ENCODE measurements at places on chromosomes 7 and 10. TPM values are rescaled to one million over a fixed set of nuclear protein-coding genes. Genes with fewer than 3 reads are reported as not detected.
A peak's percentile ranks its signal among the peaks of the same experiment; 100 is the strongest.

DNA sequence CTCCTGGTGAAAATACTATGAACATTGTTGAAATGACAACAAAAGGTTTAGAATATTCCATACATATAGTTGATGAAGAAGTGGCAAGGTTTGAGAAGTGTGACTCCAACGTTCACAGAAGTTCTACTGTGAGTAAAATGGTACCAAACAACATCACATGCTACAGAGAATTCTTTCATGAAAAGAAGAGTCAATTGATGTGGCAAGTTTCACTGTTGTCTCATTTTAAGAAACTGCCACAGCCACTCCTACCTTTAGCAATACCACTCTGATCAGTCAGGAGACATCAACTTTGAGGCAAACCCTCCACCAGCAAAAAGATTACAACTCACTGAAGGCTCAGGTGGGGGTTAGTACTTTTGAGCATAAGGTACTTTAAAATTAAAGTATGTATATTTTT is 693.3 kb downstream of the GRID1 start:
- H3K4me1 ChIP-seq, result no peaks in the 10 kb centered on the region
- H3K4me3 ChIP-seq, result no peak overlapping the region
- no peak overlapping the region for H3K27ac ChIP-seq

DNA sequence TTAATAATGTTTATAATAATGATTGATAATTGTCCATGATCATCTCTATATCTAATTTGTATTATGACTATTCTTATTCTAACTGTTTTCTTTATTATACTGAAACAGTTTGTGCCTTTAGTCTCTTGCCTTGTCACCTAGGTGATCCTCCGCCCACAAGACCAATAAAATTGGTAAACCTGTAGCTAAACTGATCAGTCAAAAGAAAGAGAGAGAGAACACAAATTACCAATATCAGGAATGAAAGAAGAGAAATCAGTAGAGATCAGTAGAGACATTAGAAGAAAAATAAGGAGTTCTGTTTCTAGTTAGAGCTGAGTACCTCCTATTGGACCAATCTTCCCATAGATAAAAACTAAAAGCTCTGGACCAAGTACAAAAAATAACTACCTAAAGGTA is 6.1 kb upstream of the COA1 start:
- H3K4me3 ChIP-seq, result no peak overlapping the region
- H3K36me3 ChIP-seq, result no peaks in the 10 kb centered on the region
- no peak overlapping the region for H3K27ac ChIP-seq
- no peaks in the 10 kb centered on the region for H3K4me1 ChIP-seq

- no peaks in the 10 kb centered on the region for H3K4me1 ChIP-seq
- no peak for DNase-seq
- H3K27me3 ChIP-seq, result no peaks in the 10 kb centered on the region
Observed at GRCh38 chr10:3802526-3803265, 17.7 kb upstream of the KLF6 start.

DNA sequence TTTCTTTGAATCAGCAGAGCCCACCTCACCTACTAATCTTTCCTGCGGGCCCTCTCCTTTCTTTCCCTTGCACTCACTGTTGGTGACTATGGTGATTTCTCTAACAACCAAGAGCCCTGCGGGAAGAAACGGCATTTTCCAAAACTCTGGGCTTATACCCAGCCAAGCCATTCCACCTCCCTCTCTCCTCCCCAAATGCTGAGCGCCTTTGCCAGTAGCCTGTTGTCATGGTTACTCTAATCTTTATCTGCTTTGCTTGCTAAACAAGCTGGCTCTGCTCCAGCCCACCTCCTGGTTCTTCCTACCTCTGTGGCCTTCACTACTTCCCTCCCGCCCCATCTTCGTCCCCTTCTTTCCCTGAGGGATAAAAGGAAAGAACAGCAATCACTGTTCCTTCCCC is 86.7 kb downstream of the DGKI start:
- no peak overlapping the region for H3K4me3 ChIP-seq
- no peaks in the 10 kb centered on the region for H3K4me1 ChIP-seq
- no peak for DNase-seq

DNA sequence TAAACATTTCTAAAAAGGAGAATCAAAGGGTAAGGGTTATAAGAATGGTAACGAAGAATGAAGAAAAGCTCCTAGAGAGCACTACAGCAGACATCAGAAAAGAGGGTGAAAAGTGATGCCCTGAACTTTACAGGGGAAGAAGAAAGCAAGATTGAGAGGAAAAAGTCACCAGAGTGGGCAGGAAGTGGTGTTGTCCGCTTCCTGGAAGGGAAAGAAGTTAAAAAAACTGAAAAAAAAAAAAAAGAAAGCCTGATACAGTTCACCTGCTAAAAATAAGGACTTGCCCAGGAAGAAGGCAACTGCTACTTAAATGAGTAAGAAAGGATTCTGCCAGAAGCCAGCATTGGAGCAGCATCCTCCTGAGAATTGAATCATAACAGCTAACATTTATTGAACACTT is 330.1 kb upstream of the PHF14 start:
- H3K4me3 ChIP-seq, result no peak overlapping the region
- no peaks in the 10 kb centered on the region for H3K36me3 ChIP-seq
- H3K27ac ChIP-seq, result no peak overlapping the region
- DNase-seq, result no peak

GRCh38 chr7:148367731-148368475 is 222.7 kb upstream of the C7orf33 start:
- no peaks in the 10 kb centered on the region for H3K36me3 ChIP-seq
- H3K27ac ChIP-seq, result no peak overlapping the region
- no peak overlapping the region for H3K4me3 ChIP-seq
- H3K27me3 ChIP-seq, result no peaks in the 10 kb centered on the region
- H3K4me1 ChIP-seq, result no peaks in the 10 kb centered on the region

GRCh38 chr7:44971902-44972441 is 6.8 kb downstream of the MYO1G start:
- no peaks in the 10 kb centered on the region for H3K27me3 ChIP-seq
- DNase-seq, result peak; percentile 20
- no peaks in the 10 kb centered on the region for H3K36me3 ChIP-seq

GRCh38 chr7:33754933-33755928 is 150.1 kb upstream of the BMPER start:
- H3K36me3 ChIP-seq, result no peaks in the 10 kb centered on the region
- DNase-seq, result no peak
- peaks cover 7% of the 10 kb centered on the region for H3K4me1 ChIP-seq

GRCh38 chr10:119166118-119166500 is 595 bp upstream of the SFXN4 start:
- peak overlapping the region; percentile 92 for H3K4me3 ChIP-seq
- peaks cover 23% of the 10 kb centered on the region for H3K4me1 ChIP-seq
- no peak for DNase-seq
- H3K27me3 ChIP-seq, result no peaks in the 10 kb centered on the region
- H3K27ac ChIP-seq, result peak overlapping the region; percentile 87

DNA sequence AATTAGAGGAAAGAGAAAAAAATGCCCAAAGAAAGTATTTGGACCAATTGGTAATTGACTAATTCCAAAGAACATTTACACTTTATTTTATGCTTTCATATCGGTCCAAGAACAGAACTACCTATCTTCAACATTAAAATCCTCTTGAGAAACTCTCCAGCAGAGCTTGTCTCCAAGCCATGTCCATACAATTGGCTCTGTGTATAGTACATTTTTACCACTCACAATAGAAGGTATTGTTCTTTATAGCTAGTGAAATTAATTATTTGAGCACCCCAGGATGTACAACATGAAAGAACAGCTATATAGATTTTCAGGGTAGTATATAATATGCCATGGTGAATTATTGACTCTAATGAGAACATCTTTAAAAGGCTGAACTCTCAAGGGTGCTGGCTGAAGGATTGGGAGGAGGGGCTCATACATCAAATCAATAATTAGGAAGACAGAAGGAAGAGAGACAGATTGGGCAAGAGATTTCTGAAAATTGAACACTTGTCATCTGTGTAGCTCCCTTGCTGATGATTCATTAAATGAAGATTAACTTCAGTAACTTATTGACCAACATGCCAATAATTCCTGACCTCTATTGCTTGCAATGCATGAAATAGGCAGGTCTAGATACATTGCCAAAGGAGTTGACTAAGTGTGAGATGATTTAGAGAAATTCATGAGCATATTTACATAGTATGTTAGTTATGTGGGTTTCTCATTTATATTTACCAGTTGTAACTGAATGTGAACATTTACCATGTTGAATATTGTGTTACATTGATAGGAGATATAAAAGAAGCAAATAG is 249.7 kb downstream of the MTERF1 start:
- DNase-seq, result no peak
- H3K27ac ChIP-seq, result no peak overlapping the region
- H3K27me3 ChIP-seq, result no peaks in the 10 kb centered on the region

DNA sequence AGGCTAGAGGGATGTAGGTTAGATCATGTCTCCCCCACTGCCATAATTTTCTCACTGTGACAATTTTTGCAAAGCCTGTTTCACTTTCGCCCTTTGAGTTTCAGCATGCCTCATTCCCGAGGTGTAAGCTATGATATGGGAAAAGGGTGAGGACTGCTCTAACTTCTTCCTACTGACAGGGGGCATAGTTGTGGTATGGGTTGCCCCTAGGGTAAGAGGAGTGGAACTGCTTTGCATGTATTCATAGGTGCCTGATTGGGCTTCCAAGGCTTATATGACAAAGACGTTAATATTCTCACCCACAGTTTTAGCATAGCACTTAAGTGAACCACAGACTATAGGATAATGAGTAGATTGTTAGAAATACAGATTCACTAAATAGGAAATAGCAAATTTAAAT is 148.7 kb downstream of the BBS9 start:
- H3K27me3 ChIP-seq, result no peaks in the 10 kb centered on the region
- H3K4me3 ChIP-seq, result no peak overlapping the region
- no peaks in the 10 kb centered on the region for H3K4me1 ChIP-seq
- DNase-seq, result no peak
- no peaks in the 10 kb centered on the region for H3K36me3 ChIP-seq

- no peak overlapping the region for H3K4me3 ChIP-seq
- peaks cover 38% of the 10 kb centered on the region for H3K27me3 ChIP-seq
- H3K27ac ChIP-seq, result no peak overlapping the region
- H3K4me1 ChIP-seq, result peaks cover 33% of the 10 kb centered on the region
Observed at GRCh38 chr10:84197643-84198042, 3.3 kb downstream of the CDHR1 start.

- no peaks in the 10 kb centered on the region for H3K36me3 ChIP-seq
- no peak overlapping the region for H3K27ac ChIP-seq
- DNase-seq, result no peak
- no peaks in the 10 kb centered on the region for H3K27me3 ChIP-seq
Observed at GRCh38 chr7:25727446-25727845, 424.6 kb upstream of the NFE2L3 start.

DNA sequence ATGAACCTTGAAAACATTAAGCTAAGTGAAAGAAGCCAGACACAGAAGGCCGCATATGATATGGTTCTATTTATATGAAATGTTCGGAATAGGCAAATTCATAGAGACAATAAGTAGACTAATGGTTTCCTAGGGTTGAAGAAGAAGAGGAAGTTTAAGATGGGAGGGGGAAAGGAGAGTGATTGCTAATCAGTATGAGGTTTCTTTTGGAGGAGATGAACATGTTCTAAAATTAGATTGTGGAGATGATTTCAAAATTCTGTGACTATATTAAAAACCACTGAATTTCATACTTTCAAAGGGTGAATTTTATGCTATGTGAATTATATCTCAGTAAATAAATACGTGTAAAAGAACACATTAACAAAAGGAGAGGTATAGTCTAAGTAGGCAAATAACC is 176.4 kb upstream of the HPS1 start:
- H3K36me3 ChIP-seq, result no peaks in the 10 kb centered on the region
- H3K27ac ChIP-seq, result no peak overlapping the region
- H3K27me3 ChIP-seq, result no peaks in the 10 kb centered on the region
- no peak for DNase-seq
- H3K4me3 ChIP-seq, result no peak overlapping the region

GRCh38 chr7:93562936-93563335 is 11.6 kb downstream of the CALCR start:
- no peak for DNase-seq
- H3K4me1 ChIP-seq, result no peaks in the 10 kb centered on the region
- no peaks in the 10 kb centered on the region for H3K27me3 ChIP-seq

- H3K27ac ChIP-seq, result no peak overlapping the region
- DNase-seq, result no peak
- H3K4me3 ChIP-seq, result no peak overlapping the region
- no peaks in the 10 kb centered on the region for H3K27me3 ChIP-seq
Observed at GRCh38 chr10:10532826-10533225, 484.8 kb upstream of the CELF2 start.

DNA sequence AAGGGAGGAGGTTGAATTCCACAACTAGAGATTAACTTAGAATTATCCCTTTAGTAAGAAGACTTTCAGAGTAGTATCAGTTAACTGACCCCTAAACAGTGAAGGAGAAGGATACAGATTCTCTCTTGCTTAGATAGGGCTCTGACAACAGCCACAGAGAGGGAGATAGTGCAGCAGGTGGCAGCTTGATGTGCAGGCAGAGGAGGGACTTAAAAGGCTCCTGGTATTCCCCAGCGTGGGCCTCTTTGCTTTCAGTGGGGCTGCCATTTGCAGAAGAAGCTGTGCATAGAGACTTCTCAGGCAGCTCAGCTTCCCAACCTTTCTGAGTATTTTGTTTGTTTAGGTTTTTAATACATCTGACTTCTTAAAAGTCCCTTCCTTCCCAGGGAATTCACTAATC is 16.0 kb downstream of the FZD1 start:
- no peaks in the 10 kb centered on the region for H3K4me1 ChIP-seq
- DNase-seq, result no peak
- no peak overlapping the region for H3K27ac ChIP-seq
- no peak overlapping the region for H3K4me3 ChIP-seq

GRCh38 chr10:48802611-48803071 is 118.0 kb downstream of the WDFY4 start:
- H3K27me3 ChIP-seq, result no peaks in the 10 kb centered on the region
- H3K4me3 ChIP-seq, result no peak overlapping the region
- H3K36me3 ChIP-seq, result no peaks in the 10 kb centered on the region

DNA sequence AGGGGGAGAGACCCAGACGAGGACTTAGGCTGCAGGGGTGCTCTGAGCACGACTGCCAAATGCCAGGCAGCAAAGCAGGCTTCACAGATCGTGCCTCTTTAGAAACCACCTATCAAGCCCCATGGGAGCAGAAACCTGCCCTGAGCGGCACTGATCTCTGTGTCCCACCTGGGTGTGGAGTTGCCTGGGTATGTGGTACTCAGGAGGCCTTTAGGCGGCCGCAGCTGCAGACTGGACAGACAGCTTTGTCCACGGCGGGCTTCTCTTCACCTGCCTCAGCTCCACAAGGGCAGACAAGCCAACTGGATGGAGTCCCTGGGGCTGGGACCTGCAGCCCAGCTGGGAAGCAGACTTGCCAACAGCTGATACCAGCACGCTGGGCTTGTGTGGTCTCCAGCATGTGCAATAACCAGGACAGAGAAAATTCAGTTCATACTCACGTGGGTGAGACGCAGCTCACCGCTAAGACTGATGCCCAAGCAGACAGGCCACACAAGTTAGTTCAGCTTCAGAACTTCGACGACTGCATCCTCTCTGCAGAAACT is 163.2 kb downstream of the EBF3 start:
- H3K36me3 ChIP-seq, result no peaks in the 10 kb centered on the region
- H3K27me3 ChIP-seq, result no peaks in the 10 kb centered on the region
- no peak for DNase-seq
- no peak overlapping the region for H3K4me3 ChIP-seq

The NUP42 gene
- total RNA-seq, result 35.4 TPM

The IL2RA gene
- total RNA-seq, result not detected

The GIMAP1 gene
- total RNA-seq, result 5.0 TPM

The ARHGAP19 gene
- total RNA-seq, result 4.2 TPM

The FRMPD2 gene
- total RNA-seq, result not detected
